ENCODE measurements at places on chromosomes 5 and 9.
A peak's percentile ranks its signal among the peaks of the same experiment; 100 is the strongest.

DNA sequence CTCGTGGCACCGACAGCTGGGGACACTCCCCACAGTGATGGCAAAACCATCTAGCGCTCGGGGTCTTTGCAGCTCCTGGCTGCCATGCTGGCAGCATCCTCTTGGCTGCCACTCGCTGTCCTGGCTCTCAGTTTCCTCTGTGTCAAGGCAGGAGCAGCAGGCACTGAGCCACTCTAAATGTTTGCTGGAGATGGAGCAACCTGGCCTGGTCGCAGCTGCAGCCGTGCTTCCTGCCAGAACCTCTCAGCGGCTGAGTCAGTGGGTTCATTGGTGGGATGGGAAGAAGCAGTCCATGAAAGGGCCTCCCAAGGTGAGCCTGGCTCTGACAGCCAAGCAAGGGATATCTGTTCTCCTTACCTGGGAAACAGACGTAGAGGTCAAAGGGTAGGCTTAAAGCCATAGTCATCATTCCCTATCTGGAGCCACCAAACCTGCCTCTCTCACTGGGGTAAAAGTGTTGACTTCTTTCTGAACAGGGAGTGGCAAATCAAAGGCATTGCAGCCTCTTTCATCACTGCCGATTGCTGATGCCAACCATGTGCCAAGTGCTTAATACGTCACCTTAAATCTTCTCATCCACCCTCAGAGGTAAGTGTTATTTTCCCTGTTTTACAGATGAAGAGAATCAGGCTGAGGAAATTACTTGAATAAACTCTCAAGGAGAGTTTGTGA is 304.8 kb upstream of the ZNF462 start:
- DNase-seq, result no peak

DNA sequence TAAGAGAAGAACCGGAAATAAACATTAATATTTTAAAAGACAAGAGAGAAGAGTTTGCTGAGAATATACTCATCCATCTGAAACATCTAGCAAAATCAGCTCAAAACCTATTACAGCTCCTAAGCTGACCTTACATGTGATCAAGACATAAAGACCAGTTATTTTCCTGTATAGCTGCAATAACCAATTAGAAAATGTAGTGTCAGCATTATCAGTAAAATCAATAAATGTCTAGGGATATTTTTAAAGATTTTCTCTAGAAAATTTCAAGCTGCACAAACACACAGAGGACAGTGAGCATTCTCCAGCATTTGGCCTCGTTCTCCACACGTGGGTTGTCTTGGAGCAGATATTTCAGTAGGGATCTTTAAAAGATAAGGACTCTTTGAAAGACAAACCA is 127.6 kb upstream of the CACNA1B start:
- DNase-seq, result no peak

GRCh38 chr5:139681466-139681865 is 33.3 kb downstream of the CXXC5 start:
- DNase-seq, result no peak

DNA sequence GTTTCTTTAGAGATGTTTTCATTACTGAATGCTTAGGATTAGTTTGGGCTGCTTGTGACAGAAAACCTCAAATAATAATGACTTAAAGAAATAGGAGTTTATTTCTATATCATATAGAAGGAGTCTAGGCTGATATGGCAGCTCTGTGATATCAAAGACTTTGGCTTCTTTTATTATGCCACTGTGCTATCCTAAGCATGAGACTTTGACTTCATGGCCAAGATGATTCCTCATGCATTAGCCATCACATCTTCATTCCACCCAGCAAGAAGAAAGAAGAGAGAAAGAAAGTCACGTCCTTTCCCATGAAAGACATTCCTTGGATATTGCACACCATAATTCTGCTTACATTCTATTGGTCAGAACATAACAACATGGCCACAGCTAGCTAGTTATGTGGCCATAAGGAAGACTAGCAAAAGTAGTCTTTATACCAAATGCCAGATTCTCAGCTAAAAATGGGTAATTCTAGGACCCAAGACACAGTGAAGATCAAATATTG is 76.2 kb downstream of the DAPK1 start:
- no peak for DNase-seq

GRCh38 chr9:36029765-36030528 is 6.8 kb upstream of the RECK start:
- DNase-seq, result no peak

DNA sequence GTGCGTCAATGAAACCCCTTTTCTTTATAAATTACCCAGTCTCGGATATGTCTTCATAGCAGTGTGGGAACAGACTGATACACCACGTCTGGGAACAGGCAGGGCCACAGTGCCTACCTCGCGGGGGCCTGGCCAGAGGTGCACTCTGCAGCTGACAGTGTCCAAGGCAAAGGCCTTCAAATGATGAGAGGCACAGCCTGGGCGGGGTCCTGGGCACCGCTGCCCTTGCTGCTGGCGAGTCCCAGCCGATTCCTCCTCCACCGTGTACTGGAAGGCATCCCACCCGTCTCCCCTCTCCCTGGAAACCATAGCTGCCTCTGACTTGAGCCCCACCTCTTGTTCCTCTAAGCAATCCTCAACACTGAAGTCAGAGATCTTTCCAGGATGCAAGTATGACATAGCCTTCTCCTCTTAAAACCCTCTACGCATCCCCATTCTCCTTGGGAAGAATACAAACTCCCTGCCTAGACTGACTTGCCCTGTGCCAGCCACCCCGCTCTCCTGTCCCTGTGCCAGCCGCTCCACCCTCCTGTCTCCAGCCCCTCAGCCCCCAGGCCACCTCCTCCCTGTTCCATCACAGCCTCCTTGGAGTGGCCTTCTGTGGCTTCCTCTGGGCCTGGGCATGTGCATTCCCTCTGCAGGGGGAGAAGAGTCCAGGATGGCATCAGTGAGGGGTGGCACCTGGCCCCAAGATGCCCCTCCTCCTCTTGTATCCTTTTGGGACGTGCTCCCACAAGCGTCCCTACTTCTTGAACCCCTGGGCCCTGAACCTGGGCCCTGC is 8.1 kb upstream of the COL5A1 start:
- DNase-seq, result no peak

DNA sequence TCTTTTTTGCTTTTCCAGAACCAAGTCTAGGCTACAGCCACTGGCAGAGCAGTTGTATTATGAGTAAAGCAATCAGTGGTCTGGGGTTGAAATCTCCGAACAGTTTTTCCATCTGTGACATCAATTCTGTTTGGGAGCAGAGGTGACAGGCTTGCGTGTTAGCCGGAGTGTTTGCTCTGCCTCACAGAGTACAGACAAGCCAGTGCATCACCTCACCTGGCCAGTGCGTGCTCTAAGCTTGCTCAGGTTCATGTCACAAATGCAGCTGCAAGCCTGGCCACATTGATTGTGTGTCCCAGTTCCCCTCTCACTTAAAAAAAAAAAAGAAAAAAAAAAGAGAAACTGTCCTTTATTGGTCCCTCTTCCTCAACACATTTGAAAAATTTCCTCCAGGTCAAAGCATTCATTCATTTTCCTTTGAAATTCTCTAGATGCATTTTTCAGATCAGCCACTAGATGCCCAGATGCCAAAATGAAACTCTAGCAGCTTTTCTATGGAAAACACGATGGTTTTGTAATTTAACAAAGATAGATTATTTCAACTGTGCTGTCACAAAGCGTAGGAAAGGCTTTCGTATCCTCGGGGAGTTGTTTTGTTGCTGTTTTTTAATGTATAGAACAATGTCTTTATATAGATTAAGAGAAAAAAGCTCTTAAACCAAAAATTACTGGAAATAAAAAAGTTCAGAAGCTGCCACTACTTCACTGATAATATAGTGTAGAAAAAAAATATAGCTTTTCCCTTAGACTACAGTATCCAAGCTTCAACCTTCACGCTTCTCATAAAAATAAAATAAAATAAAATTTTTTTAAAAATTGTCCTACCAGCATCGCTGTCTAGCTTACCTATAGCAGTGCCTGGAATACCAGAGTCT is 585.5 kb downstream of the TLE1 start:
- no peak for DNase-seq

- DNase-seq, result no peak
These were observed 532.4 kb downstream of the ANXA1 start for GRCh38 chr9:73683862-73684591.

GRCh38 chr5:63697811-63698210 is 264.4 kb downstream of the HTR1A start:
- DNase-seq, result no peak

GRCh38 chr5:43242196-43242595 is 50.2 kb downstream of the NIM1K start:
- DNase-seq, result no peak

DNA sequence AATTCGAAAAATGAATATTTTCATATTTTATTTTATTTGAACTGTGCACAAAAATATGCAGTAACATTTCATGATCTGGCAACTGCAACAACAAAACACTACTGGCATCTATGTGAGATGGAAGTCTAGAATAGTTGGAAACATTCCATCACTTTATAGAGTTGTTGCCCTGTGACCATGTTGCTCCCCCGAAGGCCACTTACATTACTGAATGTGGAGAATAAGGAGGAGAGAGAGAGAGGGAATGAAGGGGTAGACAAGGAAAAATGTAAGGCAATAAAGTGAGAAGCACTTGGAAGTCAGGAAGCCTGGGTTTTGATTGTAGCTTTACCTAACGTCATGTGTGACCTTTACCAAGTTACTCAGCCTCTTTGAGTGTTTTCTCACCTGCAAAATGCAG is 437.2 kb upstream of the EDIL3 start:
- no peak for DNase-seq

- DNase-seq, result no peak
These were observed 9.1 kb upstream of the OR2S2 start for GRCh38 chr9:35967042-35967441.

DNA sequence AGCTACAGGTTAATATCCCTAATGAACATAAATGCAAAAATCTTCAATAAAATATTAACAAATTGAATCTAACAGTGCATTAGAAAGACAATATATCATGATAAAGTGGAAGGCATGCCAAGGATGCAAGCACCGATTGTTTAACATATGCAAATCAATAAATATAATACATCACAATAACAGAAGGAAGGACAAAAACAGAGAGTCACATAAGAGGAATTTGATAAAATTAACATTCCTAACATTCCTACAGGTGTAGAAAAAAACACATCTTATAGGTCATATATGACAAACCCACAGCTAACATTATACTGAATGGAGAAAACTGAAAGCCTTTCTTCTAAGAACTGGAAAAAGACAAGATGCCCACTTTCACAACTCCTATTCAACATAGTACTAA is 297.0 kb downstream of the CDH18 start:
- no peak for DNase-seq

DNA sequence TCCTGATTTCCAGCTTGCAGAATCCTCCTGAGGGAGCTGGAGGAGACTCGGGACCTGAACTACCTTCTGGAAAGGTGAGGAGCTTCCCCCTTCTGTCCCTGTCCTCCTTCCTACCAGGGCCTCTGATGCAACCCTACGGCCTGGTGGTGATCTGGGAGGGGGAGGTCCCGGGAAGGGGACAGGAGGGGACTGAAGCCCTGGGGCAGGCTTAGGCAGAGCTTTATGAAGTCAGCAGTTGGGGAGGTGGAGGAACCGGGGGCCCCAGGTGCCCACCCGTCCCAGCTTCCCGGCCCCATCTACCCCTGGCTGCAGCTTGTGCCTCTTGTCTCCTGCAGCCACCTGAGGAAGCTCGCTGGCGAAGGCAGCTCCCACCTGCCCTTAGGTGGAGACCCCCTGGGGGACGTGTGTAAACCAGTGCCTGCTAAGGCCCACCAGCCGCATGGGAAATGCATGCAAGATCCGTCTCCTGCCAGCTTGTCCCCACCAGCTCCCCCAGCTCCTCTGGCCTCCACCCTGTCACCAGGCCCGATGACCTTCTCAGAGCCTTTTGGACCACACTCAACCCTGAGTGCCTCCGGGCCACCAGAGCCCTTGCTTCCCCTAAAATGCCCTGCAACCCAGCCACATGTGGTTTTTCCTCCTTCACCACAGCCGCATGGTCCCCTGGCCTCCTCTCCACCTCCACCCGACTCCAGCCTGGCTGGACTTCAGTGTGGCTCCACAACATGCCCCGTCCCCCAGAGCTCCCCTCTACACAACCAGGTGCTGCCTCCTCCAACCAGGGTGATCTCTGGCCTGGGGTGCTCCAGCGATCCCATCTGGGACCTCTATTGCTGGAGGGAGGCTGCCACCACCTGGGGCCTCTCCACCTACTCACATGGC is 2.1 kb downstream of the SPATA31E1 start:
- no peak for DNase-seq

- peak; percentile 95 for DNase-seq
These were observed 14.6 kb downstream of the LCN10 start for GRCh38 chr9:136728080-136728547.

DNA sequence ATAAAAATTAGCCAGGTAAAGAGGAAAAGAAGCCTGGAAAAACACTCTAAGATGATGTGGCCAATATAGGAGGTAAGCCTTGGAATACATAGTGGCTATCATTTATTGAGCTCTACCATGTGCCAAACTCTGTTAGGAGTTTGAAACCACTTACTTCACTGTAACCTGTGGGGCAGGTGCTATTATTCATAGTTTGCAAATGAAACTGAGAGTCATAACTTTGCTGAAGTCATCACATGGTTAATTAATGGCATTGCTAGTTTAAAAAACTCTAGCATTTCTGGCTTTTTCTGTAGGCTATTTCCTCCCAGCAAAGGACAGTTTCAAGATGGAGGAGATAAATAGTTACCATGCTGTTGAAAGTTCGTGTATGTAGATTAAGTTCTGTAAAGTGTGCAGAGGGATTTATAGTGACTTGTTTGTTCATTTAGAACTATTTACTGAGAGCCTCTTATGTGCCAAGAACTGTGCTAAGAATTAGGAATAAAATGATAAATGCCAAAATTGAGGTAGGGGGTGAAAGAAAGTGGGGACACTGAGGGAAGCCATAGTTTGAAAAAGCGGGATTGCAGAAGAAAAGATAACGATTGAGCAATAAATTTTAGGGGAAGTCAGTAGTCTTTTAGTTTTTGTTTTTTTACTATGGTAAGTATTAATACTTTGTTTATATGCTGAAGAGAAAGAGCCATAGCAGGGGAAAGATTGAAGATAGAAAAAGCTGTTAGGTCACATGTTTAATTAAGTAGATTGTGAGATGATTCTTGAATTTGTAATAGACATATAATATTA is 57.2 kb downstream of the WDR70 start:
- no peak for DNase-seq

All from stimulated activated CD4-positive, alpha-beta T cell treated with anti-CD3 and anti-CD28 coated beads, Interleukin-2, amount 100 ng/mL, for 24 hours (primary cell).